GF-D8 (cell line): ENCODE measurements at places on chromosomes 3 and 15.

GRCh38 chr3:74613521-74614106, 845 bp downstream of the CNTN3 start:
- no peak for DNase-seq

DNA sequence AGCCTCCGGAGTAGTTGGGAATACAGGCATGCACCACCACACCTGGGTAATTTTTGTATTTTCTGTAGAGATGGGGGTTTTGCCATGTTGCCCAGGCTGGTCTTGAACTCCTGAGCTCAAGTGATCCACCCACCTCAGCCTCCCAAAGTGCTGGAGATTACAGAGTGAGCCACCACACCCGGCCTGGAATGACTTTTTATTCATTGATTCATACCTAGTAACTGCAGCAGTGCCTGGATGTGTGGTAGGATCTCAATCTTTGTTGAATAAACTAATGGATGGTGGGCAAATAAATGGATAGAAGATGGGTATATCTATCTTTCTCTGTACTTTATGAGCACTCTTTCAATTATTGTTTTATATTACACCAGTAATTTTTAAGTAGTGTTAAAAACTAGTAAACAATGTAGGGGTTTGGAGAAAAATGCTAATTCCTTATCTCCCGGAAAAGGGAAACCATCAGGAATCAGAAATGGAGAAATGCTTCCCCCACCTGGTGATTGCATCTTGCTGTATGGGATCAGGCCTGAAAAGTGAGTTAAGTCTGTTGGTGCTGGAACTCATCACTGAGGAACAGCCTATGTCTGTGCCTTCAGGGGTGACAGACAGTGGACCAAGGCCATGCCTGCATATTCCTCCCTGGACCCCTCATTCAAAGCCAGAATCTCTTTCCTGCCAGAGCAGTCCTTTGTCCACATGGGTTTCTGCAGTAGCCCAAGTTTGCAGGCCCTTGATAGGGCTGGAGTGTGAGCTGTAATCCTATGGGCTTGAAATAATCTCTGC, 161.0 kb upstream of the CTDSPL start:
- DNase-seq: no peak

GRCh38 chr3:138381950-138382715, 33.8 kb downstream of the MRAS start:
- no peak for DNase-seq

- no peak for DNase-seq
These were observed 1.4 kb downstream of the HTD2 start for GRCh38 chr3:58307639-58308215.

DNA sequence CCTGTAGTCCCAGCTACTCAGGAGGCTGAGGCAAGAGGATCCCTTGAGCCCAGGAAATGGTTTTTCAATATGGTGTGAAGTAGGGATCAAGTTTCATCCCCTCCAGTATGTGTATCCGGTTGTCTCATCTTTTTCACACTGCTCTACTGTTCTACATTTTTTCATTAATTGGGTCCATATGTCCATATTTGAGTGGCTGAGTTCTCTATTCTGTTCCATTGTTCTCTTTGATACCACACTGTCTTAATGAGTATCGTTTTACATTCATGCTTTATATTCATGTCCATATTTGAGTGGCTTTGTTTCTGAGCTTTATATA, 81.6 kb upstream of the LRRFIP2 start:
- DNase-seq: no peak

GRCh38 chr3:56456117-56456516, 12.2 kb downstream of the ERC2 start:
- no peak for DNase-seq

DNA sequence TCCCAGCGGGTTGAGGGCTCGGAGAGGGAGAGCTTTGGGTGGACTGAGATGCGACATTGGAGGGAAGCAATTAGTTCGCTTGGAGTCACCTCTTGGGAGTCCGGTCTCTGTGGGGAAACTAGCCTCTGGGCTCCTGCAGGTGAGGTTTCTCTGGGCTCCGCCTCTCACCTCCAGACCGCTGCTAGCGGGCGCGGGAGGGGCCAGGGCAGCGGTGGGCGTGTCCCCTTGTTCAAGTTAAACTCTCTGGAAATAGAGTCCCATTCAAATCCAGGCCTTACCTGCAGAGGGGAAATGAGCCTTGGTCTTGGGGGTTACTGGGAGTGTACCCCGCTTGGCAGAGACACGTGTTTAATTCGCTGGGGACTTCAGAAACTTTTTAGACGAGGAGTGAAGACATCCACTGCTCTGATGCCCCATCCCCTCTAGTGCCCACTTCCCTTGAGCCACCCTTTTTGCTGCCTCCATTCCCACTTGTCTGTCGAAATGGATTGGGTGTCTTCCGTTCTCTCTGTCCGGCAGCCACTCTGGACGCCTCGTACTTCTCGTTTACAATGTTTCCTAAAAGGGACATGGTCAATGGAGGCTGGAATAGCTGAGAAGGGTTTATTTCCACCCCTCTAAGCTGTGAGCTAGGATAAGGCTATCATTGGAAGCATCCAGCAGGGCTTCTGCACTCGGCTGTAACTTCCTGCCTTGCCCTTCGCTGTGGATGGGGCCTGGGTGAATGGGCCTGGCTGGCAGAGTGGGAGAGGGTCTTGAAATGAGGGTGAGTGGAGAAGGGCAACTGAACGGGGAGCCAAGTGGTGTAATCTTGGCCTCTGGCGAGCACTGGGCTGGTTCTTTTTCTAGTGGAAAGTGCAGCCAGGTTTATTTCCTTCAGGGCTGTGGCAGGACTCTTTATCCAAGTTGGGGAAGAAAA, 1.1 kb downstream of the MITF start:
- DNase-seq: no peak

DNA sequence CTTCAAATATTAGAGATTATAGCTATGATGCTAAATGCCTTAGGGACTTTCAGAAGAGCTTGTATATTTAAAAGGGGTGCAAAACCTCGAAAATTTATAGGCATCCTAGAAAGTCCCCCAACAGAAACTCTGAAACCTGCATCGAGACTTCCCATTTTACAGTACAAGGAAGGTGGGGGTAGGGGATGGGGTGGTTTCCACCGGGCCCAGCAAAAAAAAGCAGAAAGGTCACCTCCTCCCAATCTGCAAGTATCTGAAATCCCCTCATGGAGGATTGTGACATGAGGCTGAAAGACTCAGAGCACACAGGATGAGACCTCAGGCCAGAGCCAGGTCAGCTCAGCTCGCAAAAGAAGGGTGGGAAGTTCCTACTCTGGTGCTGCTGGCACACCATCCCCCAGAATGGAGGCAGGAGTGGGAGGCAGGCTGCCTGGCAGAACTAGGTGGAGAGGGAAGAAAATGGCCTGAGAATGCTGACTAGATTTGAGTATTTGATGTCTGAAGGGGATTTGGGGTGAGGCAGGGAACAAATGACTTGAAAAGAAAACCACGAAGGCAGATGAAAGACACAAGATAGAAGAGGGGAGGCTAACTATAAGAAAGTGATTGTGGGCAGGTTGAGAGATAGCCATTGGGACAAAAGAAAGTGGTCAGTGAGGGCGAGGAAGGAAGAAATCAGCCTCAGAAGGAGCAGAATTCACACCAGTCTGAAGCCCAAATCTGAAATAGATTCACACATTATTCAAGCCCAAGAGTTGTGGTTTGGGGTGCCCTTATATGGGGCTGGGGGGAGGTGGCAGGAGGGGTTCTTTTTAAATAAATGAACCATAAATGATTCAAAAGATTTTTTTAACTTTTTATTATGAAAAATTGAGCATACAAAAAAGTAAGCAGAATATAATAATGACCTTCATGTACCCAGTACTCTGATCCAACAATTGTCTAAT, 22.5 kb upstream of the TSC22D2 start:
- no peak for DNase-seq
